ENCODE measurements at places on chromosomes 13 and 19.

GRCh38 chr19:2723345-2723715 lies 2.2 kb upstream of the DIRAS1 start:
- DNase-seq, result no peak

DNA sequence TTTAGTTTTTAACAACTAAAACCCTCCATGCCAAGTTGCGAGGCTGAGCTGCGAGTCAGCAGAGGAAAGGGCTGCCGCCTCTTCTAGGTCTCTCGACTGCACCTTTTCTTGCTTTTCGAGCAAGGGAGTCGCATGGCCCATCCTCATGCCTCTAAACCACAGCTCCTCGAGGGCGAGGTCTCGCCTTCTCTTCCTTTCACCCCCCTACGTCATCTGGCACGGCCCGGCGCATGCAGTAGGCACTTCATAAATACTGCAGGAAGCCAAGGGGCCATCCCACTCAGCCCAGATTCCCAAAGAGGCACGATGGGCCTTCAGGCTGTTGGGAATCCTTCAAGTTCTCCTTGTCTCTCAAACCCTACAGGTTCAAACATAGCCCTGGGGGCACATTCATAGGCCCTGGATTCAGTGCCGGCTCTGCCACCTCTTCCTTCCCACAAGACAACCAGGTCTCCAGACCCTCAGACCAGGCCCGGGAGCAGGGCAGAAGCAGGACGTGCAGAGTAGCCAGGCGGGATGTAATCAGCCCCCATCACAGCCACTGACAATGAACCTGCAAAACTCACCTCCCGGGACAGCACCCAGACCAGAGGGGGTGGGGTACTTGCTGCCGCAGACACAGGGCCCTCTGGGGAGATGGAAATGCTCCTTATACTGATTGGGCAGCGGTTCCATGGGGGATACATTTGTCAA lies 41.7 kb downstream of the GGACT start:
- no peak for DNase-seq

DNA sequence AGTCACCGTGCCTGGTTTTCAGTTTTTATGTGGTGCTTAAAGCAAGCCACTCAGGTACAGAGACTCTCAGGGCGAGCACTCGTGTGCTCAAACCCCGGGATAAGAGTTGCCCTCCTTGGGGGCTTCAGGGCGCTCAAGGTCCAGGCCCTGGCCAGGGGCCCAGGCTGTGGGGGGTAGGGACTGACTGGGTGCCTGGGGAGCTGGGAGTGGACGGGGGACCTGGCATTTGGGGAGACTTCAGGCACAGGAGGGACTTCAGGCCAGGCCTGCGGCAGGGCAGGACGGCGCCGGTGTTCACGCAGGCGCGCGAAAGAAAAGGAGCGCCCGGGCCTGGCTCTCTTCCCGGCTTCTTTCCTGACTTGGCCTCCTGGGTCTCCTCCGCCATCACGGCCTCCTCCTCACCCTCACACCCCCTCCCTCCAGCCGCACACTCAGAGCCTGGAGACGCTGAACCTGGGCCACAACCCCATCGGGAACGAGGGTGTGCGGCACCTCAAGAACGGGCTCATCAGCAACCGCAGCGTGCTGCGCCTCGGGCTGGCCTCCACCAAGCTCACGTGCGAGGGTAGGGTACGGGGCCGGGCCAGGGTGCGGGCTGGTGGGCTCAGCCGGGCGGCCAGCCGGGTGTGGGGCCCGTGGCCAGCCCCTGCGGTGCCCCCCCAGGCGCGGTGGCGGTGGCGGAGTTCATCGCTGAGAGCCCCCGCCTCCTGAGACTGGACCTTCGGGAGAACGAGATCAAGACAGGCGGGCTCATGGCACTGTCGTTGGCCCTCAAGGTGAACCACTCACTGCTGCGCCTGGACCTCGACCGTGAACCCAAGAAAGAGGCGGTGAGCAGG lies 16.1 kb downstream of the NKPD1 start:
- DNase-seq, result no peak

DNA sequence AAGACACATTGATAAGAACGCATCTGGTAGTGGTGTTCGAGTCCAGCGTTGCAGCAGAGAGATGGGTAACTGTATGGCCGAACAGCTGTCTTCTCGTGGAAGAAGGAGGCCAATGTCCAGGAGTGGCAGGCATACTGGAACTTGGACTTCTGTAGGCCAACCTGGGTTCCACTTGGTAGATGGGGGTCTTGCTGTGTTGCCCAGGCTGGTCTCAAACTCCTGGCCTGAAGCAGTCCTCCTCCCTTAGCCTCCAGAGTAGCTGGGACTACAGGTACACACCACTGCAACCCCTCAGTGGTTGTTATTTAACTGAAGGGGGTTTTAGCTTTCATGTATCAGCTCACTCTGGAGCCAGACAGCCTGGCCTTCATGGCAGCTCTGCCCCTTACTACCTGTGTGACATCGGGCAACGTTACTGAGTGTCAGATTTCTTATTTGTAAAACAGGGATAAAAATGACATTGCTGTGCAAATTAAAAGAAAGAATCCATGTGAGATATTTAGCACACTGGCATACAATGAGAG lies 2.4 kb upstream of the UQCRFS1 start:
- no peak for DNase-seq

- peak; percentile 91 for DNase-seq
Measured at GRCh38 chr13:112664501-112665203, 25.2 kb upstream of the ATP11A start.

DNA sequence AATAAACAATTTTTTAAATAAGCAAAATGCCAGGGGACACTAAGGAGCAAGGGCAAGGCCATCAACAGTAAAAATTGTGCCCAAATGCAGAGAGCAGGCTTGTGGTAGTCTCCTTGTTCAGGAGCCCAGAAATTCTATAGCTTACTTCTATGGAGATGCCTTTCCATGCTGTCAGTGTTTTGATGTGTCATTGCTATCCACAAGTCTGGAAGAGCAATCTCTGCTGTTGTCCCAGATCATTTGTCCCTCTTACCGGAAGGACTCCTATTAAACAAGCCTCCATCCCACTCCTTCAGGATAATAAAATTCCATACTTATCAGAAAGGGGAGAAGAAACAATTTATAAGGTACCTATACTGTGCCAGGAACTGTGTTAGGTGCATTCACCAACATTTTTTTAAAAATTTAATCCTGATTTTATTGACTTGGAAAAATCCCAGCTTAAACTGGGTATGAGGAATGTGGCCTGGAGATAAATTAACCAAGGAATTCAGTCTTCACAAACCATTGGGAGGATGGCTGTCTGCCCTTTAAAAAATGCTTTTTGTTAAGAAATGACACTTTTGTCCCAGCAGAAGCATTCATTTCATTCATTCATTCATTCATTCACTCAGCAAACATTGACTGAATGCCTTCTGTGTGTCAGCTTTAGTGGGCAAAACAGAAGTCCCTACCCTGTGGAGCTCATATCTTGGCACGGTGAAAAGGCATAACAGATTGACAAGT lies 26.8 kb upstream of the CYSLTR2 start:
- peak; percentile 52 for DNase-seq

DNA sequence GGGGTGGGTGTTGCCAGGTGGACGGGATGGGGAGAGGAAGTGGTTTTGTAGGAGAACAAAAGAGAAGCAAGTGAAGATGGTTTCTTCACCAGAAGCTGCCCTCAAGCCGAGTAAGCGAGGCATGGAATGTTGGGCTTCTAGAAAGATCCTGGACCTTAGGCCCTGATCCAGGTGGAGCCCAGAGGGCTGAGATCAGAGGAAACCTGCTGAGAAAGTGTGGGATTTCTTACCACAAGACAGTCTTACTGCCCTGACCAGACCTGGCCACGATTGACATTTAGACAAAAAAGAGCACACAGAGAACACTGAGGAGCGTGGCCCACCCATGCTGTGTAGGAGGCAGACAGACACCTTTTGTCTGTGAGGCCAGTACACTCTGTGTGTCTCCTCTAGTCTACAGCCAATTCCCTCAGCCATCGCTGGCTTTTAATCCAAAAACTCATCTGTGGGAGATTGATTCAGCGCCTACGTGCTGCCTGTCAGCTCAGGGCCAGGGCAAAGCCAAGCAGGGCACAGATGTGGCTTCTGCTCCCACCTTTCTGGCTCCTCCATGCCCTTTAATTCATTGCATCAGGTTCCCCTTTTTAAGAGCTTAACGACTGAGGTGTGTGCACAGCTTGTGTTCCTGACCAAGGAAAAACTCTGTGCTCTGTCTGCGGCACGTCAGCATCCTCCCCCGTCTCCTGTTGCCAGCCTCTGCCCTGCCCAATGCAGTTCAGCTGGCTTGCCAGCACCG lies 123.3 kb downstream of the AKAP11 start:
- no peak for DNase-seq

DNA sequence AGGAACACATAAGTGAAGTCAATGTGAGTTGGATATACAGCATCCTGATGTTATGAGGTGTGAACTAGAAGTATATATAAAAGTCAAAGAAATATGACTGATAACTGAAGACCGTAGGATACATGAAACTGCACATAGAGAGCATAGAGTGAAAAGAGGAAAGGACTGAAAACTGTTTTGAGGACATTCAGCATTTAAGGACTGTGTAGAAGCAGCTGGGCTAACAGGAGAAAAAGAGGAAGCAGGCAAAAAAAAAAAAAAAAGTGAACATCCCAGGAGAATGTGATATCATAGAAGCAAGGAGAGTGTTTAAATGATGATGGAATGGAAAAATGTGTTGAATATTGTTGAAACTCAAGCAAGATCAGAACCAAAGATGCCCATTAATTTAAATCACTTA lies 363.5 kb downstream of the PCDH20 start:
- DNase-seq, result no peak

DNA sequence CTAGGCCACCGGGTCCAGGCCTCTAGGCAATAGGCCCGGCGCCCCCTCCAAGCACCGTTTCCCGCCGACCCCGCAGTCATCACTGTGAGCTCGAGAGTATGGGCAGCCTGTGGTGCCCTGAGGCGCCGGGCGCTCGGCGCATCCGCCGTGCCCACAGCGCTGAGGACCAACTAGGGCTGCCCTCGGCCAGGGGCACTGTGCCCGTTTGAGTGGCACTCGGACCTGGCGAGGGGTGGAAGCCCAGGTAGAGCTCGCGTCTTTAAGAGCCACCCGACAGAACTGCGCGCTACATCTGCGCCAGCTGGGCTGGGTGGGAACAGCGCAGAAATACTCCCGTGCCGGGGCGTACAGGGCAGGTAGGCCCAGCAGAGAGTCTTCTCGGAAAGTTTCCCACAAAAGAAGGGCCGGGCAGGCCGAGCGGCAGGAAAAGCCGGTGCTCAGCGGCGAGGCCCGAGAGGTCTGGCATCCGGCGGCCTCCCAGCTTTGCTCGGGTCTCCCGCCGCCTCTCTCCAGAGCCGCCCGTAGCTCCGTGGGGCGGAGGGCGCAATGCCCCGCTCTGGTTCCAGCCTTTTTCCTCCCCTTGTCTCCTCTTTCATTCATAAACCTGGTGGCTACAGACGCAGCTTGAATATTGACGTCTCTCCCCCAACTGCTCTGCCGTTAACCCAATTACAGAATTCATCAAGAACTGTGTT lies 5.4 kb upstream of the SOX1 start:
- DNase-seq, result no peak

DNA sequence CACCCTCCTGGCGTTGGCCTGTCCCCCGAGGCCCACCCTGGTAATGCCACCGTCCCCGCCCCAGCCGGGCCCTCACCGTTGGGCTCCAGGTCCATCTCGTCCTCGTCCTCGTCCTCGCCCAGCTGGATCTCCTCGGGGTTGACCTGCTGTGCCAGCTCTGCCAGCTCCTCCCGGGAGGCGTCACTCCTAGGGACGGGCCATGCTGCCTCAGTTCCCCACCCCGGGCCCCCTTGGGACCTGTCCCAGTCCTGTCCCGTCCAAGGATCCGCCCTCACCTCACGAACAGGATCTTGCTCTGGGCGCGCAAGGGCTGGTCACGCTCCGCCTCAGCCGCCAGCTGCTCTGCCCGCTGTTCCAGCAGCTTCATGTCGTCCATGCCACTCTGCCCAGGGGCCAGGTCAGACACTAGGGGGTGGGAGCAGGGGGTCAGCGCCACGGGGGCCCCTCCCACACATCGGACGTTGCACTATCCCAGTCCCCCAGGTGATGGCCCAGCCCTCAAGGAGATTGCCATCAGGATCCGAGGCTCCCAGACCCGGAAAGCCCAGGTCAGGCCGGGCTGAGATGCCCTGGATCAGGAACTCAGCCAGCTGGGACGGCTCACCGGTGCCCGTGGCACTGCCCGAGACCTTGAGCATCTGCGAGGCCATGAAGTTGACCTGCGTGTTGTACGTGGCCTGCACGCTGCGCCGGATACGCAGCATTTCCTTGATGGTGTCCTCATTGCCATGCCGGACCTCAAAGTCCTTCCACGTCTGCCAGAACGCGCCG lies 9.5 kb downstream of the XAB2 start:
- DNase-seq, result no peak

DNA sequence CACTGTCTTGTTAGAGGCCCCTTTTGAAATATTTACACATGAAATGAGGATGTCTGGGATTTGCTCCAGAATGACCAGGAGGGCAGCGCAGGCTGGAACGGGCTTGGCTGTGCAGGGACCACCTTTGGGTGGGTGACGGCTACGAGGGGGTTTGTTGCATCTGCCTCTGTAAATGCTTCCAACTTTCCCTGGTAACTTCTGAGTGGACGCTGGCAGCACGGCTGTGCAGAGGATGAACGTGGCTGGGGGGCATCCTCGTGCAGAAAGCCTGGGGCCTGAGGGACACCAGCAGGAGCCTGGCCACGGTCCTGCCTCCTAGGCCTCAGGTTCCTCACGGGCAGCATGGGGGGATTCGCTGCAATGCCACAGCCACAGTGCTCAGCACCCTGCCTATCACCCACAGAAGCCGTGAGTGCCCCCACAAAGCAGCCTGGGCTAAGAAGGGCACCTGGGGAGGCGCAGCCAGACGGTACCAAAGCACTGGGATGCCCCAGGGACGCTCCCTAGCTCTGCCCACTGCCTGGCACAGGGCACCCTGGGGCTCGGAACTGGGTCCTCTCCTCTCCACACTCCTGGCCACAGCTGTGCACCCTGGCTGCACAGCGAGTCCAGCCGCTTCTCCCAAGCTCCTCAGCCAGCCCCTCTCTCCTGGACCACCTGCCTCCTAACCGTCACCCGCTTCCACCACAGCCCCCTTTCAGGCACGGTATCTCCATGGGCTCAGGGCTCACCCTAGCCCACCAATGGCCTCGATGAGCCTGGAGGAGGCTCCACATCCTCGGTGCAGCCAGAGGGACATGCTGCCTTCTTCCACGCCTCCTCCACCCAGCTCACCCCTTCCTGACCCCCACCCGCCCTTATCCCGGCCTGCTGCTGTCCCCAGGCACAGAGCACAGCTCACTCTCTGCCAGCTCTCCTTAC lies 44.5 kb downstream of the MLLT1 start:
- DNase-seq, result no peak

All from trophoblast cell (in vitro differentiated cells and primary cell).